Stimulated activated CD8-positive, alpha-beta memory T cell treated with anti-CD3 and anti-CD28 coated beads, Interleukin-4, amount 100 ng/mL, for 48 hours (primary cell): ENCODE measurements at places on chromosomes 7 and 10.
A peak's percentile ranks its signal among the peaks of the same experiment; 100 is the strongest.

- no peak for DNase-seq
Observed at GRCh38 chr7:1027242-1028043, 16.9 kb upstream of the GPR146 start.

DNA sequence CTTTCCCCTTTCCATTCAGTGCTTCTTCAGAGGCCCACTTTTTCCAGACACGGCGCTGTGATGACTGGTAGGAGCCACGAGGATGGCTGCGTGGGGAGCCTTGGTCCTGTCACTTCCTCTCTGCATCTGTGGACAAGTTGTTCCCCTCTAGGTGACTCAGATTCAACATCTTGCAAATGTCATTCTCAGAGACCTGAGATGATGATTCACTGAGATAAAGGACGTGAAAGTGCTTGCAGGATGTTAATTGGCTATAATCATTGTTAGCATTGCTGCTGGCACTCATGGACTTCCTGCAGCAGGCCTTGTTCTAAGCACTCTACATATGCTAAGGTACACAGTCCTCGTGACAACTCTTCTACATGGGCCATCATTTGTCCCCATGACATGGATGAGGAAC, 489.8 kb upstream of the ZMIZ1 start:
- peak; percentile 73 for DNase-seq

GRCh38 chr7:118836933-118837332, 612.4 kb downstream of the ANKRD7 start:
- no peak for DNase-seq

- no peak for DNase-seq
Observed at GRCh38 chr10:8112230-8112905, 57.9 kb downstream of the GATA3 start.

DNA sequence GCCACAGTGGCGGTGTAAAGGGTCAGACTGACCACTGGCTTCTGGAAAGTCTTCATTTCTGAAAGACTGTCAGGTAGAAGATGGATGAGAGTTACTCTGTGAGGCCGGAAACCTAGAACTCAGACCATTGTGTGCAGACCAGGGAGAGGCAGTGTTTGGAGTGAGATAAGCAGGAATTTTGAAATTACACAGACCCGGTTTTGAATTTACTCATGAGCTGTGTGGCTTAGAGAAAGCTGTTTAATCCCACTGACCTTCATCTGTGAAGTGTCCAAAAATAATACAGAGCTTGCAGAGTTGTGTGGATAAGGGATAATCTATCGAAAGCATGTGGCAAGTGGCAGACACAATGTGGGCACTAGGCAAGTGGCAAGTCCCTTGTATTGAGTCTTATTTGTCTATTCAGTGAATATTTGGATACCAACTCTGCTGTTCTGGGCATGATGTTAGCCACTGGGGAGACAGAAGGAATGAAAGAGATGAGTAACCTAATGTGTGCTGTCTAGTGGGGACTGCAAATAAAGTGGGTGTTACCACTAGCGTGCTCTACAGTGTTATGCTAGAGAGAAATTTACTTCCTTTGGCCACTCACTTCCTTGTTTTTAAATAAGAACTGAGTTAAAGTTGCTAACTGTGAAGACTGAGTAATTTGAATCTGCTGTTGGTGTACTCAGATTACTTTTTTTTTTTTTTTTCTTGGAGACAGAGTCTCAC, 69.4 kb downstream of the KIAA1217 start:
- no peak for DNase-seq

- no peak for DNase-seq
Observed at GRCh38 chr7:76293407-76293901, 9.0 kb upstream of the HSPB1 start.

DNA sequence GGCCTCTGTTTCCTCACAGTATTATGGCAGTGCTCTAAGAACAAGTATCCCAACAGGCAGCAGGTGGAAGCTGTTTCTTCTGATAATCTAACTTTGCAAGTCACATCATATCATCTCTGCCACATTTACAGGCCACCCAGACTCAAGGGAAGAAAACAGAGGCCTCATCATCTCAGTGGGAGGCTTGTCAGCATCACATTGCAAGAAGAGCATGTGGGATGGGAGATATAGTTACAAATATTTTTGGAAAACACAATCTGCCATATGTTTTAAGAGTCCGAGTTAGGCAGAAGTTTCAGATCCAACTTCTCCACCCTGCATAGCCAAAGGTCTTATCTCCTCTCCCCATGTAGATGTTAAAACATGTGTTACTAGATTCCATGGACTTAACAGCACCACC, 130.4 kb upstream of the PDE1C start:
- no peak for DNase-seq
